ENCODE measurements at places on chromosomes 11 and 22. TPM values are rescaled to one million over a fixed set of nuclear protein-coding genes. Genes with fewer than 3 reads are reported as not detected.

DNA sequence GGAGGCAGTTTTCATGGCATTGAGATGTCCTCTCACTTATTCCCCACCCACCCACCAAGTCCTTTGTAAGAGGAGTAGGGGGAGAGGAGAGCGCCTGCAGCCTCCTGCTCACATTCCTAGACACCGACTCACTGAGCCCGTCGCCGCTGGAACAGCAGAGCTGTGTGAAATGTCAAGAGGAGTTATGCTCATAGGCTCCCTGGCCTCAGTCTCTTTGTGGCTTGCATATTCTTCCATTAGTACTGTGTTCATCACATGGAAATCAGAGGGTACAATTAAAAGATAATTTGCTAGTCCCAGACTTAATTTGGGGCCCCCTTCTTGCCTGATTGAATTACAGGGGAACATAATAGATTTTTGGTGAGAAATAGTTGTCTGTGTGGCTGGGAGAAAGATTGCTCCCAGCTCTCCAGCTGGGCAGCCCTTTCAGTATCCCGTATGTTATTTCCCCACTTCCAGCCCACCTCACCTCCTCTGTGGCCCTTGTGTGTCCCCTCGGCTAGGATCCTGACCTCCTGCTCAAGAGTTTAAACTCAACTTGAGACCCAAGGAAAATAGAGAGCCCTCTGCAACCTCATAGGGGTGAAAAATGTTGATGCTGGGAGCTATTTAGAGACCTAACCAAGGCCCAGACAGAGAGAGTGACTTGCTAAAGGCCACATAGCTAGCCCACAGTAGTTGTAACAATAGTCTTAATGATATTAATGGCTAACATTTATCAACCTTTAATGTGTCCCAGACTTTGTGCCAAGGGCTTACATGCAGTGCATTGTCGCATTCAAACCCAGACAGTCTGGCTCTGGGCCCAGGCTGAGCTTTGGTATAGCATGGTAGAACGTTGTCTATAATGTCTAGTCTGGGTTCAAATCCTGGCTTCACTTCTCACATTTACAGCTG is 32.2 kb downstream of the LIMK2 start:
- no peak for DNase-seq

- DNase-seq = no peak
Observed at GRCh38 chr11:33774736-33775466, 581 bp upstream of the FBXO3 start.

GRCh38 chr11:32312206-32312817 is 123.0 kb downstream of the WT1 start:
- DNase-seq = no peak

DNA sequence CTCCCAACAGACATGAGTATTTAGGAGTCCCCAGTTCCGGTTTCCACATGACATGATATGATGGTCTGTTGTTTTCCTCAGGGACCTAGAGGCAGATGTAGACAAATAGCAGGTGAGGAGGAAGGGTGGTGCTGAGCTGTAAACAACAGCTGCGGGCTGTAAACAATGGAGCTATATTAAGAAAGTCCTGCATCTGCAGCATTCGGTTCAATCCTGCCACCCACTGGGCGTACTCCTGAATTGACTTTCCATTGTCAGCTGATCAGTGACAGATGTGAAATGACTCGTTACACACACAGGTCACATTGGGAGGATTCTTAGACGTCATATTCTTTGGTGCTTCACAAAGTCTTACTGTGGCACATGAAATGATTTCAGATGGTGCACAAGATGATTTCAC is 26.8 kb upstream of the RAG1 start:
- DNase-seq = no peak

DNA sequence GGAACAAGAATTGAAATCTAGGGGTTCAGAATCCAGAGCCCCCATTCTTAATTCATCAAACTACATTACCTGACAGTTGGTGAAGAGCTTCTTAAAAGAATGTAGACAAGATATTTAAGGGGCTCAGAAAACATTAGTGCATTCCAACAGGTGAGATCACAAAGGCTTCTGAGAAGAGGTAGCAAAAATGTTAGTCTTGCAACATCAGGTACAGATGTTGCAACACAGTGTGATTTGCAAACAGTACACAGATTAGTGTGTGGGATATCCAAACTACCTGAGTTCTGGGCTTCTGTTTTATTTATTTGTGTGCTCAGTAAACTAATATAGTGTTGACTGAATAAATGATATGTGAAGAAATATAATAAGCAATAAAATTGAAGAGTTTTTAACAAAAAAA is 11.8 kb downstream of the CASP4 start:
- no peak for DNase-seq

DNA sequence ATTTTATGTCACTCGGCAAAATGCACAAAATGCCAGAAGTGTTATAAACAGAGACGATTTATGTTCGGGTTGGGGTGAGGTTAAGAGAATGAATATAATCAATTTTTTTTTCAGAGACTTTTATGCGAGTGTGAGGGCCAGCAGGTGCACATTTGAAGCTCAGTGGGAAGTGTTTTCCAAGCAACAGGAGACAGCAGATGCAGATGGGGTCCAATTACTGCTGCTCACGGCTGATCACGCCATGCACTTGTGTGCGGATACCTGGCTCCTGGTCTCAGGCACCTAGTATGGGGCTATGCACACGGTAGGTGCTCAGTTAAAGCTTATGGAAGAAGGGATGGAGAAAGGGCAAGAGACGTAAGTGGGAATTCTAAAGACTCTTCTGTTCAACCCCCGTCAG is 249.1 kb downstream of the MIAT start:
- DNase-seq = no peak

DNA sequence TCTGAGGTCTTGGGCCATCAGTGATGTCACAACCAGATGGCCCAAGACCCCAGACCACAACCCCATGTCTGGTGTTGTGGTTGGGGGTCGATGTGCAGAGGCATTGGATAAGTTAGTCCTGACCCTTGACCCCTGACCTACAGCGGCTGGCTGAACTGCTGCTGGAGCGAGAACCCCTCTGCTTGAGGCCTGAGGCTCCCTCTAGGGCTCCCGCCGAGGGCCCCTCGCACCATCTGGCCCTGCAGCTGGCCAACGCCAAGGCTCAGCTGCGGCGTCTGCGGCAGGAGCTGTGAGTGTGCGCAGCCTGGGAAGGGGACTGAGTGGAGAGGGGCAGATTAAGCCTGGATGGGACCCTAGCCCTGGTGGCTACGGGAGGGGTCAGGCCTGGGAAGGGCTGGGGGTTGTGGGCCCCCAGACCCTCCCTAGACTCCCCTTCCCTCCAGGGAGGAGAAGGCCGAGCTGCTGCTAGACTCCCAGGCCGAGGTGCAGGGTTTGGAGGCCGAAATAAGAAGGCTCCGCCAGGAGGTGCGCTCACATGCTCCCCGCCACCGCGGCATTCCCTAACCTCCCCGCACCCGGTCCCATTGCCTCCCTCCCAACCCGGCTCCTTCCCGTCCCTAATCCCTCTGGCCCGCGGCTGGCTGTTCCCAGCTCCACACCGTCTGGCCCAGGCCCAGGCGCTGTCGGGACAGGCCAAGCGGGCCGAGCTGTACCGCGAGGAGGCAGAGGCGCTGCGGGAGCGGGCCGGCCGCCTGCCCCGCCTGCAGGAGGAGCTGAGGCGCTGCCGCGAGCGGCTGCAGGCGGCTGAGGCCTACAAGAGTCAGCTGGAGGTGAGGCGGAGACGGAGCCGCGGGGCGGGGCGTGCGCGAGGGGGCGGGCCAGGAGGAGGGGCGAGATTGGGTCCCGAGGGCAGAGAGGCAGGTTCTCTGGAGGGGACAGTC is 2.1 kb downstream of the CCDC88B start:
- DNase-seq = peak; percentile 55

DNA sequence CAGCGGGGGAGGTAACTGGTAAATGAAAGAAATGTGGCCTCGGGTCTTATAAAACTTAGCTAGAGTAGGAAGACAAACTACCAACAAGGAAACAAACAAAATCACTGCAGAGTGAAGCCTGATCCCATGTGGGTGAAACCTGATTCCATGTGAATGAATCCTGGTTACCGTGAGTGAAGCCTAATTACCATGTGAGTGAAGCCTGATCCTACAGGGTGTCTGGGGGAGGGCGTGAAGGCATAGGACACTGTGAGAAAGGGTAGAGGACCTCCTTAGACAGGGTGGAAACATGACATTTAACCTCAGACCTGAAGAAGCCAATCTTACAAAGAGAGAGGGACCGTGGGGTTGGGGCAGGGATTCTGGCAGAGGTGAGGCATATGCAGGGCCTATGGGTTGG is 106.2 kb upstream of the USP47 start:
- DNase-seq = no peak

The USH1C gene
- polyA plus RNA-seq = 1.7 TPM

The GP1BB gene
- 3.2 TPM for polyA plus RNA-seq

The NNMT gene
- polyA plus RNA-seq = 0.27 TPM

The KCNA4 gene
- polyA plus RNA-seq = 0.73 TPM

The MMP12 gene
- polyA plus RNA-seq = 2.0 TPM

The FAM180B gene
- 0.34 TPM for polyA plus RNA-seq

The CACNA1I gene
- 0.03 TPM for polyA plus RNA-seq
